ENCODE measurements at places on chromosomes 5 and 9. TPM values are rescaled to one million over a fixed set of nuclear protein-coding genes. Genes with fewer than 3 reads are reported as not detected.

F12 gene
- polyA plus RNA-seq, result 49.8 TPM

TUSC1 gene
- 10.9 TPM for polyA plus RNA-seq

FXN gene
- polyA plus RNA-seq, result 27.3 TPM

PCDH1 gene
- 6.2 TPM for polyA plus RNA-seq

SLC45A2 gene
- 1.8 TPM for polyA plus RNA-seq

MARCOL gene
- polyA plus RNA-seq, result not detected

CTXN3 gene
- not detected for polyA plus RNA-seq

PFDN1 gene
- polyA plus RNA-seq, result 97.6 TPM

PCDHGA6 gene
- not detected for polyA plus RNA-seq

GKAP1 gene
- polyA plus RNA-seq, result 5.0 TPM

UNC13B gene
- polyA plus RNA-seq, result 10.4 TPM

CCNI2 gene
- polyA plus RNA-seq, result 4.6 TPM

SLC36A3 gene
- polyA plus RNA-seq, result not detected

CDH6 gene
- polyA plus RNA-seq, result 15.0 TPM

TTLL11 gene
- polyA plus RNA-seq, result 5.5 TPM

Measured in hepatocyte (in vitro differentiated cells).